ENCODE measurements at places on chromosomes 4 and X.

DNA sequence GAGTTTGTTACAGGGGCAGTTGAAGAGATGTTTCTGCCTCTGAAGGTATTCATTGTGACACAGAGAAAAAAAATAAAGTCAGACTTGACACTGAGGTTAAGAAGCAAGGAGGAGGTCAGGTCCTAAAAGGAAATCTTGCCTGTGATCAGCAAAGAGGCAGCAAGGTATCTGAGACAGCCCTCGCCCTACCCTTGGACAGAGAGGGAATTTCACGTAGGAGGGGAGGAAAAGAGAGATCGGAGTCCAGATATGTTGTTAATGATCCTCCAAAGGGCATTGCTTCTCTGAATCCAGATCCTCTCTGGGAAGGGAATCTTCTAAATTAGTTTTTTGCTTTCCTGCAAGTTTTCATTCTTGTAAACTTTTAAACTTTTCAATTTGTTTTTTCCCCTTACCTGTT lies 15.3 kb upstream of the PRR27 start:
- no peak for ATAC-seq

- no peak for ATAC-seq
Observed at GRCh38 chrX:9676738-9677097, 88.9 kb downstream of the GPR143 start.

DNA sequence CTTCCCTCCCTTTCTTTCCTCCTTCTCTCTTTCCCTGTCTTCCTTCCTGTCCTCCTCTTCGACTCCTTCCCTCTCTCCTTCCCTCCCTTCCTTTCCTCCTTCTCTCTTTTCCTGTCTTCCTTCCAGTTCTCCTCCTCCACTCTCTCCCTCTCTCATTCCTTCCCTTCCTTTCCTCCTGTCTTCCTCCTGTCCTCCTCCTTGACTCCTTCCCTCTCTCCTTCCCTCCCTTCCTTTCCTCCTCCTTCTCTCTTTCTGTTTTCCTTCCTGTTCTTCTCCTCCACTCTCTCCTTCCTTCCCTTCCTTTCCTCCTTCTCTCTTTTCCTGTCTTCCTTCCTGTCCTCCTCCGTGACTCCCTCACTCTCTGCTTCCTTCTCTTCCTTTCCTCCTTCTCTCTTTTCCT lies 5.3 kb upstream of the PUDP start:
- no peak for ATAC-seq

- no peak for ATAC-seq
Observed at GRCh38 chr4:24748023-24748422, 47.4 kb upstream of the SOD3 start.

GRCh38 chr4:89100853-89101252 lies 10.5 kb upstream of the TIGD2 start:
- ATAC-seq: no peak

GRCh38 chr4:52586069-52586468 lies 73.0 kb downstream of the USP46 start:
- no peak for ATAC-seq
